ENCODE measurements at places on chromosomes 7 and 10.

DNA sequence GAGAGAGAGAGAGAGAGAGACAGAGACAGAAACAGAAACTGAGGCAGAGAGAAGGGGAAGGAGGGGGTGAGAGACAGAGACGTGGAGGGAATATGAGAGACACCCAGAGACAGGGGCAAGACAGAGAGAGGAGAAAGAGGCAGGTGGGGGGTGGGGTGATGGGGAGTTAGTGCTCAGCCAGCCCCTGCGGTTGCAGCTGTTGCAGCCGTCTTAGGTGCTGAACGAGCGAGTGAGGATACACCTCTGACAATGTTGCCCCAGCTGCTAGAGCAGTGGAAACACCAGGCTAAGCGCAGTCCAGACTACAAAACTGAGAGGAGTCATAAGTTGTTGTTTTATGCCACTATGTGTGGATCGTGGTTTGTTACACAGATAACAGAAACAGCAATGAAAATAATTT lies 328.2 kb upstream of the SHH start:
- no peak for DNase-seq

DNA sequence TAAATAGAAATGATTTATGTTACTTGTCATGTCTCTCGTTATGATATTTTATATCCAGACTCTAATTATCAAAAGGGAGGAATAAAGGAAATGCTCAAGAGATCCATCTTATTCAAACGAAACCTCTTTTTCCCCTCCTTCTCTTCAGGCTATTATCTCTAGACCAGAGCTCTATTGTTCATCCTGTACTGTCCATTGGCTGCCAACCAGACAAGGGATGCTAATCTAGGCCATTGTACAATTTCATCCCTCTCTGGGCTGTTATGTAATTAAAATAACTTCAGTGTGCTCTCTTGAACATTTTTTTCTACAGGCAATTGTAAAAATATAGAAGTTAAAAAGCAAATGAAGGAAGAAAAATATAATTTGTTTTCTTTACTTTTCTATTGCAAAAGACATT lies 220.4 kb downstream of the HDAC9 start:
- DNase-seq: no peak

- no peak for DNase-seq
Measured at GRCh38 chr10:64813391-64813790, 1292.2 kb downstream of the REEP3 start.

DNA sequence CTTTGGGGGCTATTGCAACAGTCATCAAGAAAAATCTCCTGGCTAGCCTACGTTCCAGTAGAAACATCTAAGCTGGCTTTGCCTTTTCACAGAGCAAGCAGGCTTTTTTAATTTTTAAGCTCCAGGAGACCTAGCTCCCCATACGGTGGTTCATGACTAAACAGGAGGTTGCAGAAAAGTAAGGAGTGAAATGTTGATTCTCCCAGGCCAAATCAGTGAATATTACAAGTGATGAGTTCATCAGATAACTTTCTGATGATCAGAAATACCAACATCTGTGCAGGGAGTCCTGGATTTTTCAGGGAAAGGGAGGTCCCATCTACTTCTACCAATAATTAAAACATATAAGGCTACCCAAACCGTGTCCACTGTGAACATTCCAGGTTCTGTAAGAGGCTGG lies 477.3 kb upstream of the CELF2 start:
- no peak for DNase-seq

DNA sequence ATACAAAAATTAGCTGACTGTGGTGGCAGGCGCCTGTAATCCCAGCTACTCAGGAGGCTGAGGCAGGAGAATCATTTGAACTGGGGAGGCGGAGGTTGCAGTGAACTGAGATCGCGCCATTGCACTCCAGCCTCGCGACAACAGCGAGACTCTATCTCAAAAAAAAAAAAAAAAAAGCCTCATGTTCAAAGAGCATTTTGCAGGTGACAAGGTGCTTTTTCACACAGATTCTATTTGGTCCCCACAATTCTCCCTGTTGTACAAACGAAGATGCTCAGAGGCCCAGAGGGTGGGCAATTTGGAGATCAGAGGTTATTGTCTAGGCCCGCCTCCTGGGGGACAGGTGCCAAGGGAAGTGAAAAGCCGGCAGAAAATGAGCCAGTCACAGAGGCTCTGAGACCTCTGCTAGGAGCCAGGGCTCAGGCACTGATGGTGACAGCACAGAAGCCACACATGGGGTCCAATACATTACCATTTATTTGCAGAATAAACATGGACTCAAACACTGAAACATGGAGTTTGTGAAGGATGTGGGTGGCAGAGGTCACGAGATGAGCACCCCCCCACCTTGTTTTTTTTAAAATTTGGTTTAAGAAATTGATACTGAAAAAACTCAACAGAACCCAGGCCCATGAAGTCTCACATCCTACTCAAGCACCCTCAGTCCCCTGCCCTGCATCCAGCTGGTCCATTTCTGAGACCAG lies 882 bp upstream of the GAL3ST4 start:
- no peak for DNase-seq

GRCh38 chr7:39894904-39895303 lies 55.2 kb upstream of the CDK13 start:
- DNase-seq: no peak

DNA sequence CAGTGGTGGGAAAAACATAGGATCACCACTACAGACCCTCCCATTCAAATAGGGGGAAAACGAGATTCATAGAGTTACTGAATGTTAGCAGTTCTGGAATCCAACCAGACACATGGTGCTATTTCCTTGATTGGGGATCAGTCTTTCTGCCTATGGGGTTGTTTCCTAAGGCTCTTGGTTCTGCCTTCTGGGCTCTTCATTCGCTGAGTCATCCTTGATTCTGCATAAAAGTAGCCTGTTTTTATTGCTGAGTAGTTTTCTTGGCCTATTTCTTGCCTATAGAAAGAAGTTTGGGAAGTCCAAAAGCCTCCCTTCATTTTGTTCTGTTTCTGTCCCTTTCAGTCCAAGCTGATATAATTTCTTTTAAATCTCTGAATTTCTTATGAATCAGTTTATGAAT lies 99.3 kb upstream of the OIT3 start:
- DNase-seq: no peak

- no peak for DNase-seq
Measured at GRCh38 chr7:43511029-43511428, 71.9 kb upstream of the STK17A start.

GRCh38 chr7:18706670-18707069 lies 211.1 kb downstream of the HDAC9 start:
- no peak for DNase-seq

GRCh38 chr7:100080907-100081534 lies 502 bp downstream of the ZNF3 start:
- no peak for DNase-seq

DNA sequence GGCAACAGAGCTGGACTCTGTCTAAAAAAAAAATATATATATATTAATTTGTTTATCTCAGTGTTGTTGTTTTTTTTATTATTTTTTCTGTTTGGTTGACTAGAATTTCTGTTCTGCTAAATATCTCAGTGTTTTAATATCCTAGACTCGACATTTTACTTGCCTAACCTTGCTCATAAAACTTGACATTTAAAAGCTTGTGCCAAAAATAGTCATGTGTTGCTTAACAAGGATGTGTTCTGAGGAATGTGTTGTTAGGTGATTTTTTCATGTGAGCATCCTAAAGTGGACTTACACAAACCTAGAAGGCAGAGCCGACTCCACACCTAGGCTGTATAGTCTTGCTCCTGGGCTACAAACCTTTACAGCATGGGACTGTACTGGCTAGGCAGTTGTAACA lies 23.1 kb downstream of the NRBF2 start:
- no peak for DNase-seq

- no peak for DNase-seq
Measured at GRCh38 chr7:3415861-3416312, 114.8 kb downstream of the SDK1 start.

GRCh38 chr10:71358277-71358676 lies 38.4 kb upstream of the CDH23 start:
- DNase-seq: no peak

GRCh38 chr7:142583446-142583845 lies 165.8 kb upstream of the PRSS1 start:
- peak; percentile 93 for DNase-seq

DNA sequence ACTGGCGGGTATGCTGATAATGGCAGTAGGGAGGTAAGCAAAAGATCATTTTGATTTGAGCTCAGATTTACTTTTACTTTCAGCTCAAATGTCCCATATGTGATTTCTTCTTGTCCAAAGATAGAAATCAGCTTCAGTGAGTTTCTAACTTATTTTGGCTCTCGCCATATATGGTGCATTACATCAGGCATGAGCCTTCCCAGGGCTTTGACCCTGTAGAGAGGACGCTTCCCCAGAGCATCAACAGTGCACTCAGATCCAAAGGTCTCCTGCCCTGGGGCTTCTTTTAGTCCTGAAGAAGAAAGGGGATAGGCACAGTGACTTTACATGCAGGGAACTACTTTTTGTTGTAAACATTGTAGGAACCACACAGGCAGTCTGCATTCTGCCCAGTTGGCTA lies 128.6 kb upstream of the PDLIM1 start:
- DNase-seq: no peak

Data from kidney epithelial cell (primary cell).